NCI-H1436 (cell line): ENCODE measurements at places on chromosomes 5 and 9.

DNA sequence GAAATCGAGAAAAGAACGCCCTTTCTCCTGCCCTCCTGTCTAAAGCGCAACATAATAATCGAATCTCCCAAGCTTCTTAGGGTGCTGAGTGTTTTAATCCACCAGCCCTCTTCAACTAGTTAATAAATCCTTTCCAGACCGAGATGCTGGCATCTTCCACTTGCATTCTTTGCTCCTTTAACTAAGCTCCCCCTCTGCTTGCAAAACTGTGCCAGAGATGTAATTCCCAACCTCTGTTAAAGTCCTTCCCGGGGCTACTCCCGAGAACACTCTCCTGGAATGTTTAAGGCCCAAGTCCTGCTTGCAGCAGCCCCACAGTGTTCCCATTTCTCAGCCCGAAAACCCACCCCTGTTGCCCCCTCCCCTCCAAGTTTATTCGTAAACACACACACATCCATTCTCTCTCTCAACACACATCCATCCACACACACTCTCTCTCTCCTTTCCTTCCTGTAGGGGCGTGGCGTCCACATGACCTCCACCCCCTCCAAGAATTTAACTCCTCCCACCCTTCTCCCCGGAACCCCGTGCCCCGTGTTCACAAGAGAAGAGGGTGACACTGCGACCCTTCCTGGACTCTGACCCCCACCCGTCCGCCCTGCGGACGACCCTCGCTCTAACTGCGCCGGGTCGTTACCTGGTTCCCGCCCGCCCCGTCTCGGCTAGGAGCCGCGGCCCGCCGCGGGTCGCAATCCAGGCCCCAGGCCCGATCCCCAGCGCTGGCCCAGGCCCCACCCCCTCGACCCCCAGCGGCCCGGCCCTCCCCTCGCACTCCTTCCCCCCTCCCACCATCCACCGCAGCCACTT lies 7.0 kb upstream of the MGAT1 start:
- DNase-seq, result peak; percentile 72

DNA sequence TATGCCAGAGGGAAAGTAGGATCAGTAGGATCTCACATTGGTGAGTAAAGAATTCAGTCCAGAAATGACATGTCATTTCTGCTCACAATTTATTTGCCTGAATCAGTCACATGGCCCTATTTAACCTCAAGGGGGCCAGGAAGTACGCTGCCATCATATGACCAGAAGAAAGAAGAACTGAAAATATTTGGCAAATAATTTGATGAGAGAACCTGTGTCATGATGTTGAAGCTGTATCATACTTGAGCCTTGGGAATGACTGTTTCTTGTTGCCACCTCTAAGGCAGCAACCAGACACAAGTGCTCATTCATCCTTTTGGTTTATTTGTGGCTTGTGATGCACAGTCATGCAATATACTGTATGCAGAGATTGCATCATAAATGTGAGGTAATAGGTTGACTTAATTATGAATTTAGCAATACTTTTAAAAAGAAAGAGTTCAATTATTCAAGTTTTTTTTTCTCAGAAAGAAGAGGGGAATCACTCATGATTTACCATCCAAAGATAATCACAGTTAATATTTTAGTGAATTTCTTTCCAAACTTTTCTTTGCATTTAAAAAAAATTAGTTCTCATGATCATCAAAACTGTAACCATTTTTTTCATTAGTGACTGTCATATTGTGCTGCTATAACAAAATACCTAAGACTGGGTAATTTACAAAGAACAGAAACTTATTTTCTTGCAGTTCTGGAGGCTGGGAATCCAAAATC lies 8.2 kb upstream of the ZFYVE16 start:
- no peak for DNase-seq

DNA sequence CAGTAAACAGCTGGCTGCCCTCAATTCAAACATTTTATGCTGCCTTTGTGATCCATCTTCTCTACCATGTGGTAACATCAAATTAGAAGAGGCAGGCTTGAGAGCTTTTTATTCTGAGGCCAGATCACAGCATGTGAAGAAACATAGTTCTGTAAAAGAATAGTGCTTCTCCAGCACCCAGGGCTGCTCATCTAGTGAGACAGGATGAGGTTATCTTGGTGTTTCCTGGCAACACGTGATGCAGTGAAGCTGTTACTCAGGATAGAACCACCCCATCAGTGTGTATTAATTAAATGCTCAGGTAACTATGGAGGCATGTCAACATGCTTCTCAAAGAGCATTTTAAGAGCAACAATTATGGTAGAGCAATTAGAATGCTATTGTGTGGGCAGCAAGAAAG lies 400.5 kb upstream of the ACO1 start:
- peak; percentile 80 for DNase-seq

DNA sequence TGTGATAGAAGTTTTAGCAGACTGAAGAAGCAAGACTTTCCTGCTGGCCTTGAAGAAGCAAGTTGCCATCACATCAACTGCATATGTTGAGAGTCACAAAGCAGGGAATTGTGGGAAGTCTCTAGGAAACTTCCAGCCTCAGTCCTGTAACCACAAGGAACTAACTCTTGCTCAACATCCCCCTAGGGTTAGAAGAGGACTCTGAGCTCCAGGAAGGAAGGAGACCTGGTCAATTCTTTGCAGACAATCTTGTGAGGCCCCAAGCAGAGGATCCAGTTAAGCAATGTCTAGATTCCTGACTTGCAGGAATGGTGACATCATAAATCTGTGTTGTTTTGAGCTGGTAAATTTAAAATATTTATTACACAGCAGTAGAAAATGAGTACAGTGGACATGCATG lies 18.6 kb upstream of the ZNF366 start:
- no peak for DNase-seq

DNA sequence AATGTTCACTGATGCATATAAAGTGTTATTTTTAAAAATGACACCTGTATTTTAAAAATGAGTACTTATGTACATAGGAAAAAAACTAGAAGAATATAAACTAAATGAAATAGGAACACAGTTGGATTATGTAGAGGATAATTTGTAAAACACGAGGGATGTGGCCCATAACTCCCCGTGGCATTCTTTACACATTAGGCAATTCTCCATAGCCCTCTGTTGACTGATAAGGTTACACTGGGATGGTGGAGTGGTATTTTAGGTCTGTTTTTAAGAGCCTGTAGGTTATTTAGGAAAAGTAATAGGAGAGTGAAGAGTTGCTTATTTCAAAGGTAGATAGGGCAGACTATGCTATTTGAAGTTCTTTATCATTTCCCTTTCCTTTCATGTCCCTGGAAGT lies 1.8 kb downstream of the CAVIN4 start:
- no peak for DNase-seq

- DNase-seq, result no peak
Measured at GRCh38 chr5:157549283-157549629, 26.3 kb downstream of the ADAM19 start.

DNA sequence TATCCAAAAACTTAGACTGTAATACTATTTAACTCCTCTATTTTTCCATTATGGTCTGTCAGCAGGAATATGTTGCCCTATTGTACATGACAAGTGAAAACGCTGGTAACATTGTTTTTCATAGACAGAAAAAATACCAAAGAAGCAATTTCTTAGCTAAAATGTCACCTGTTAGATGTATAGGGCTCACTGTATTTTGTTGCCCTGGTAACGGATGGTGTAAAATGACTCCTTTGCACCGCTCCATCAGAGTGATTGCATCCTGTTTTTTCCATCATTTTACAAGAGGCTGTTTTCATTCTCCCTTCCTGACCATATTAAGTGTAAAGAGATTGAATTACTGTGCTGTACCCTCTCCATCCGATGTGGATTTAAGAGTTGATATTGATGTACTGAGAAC lies 460.1 kb upstream of the TLE4 start:
- DNase-seq, result peak; percentile 27
